Psoas muscle (tissue), 8 donors: ENCODE measurements at places on chromosomes 2 and 18. TPM values are rescaled to one million over a fixed set of nuclear protein-coding genes. Genes with fewer than 3 reads are reported as not detected.

DNA sequence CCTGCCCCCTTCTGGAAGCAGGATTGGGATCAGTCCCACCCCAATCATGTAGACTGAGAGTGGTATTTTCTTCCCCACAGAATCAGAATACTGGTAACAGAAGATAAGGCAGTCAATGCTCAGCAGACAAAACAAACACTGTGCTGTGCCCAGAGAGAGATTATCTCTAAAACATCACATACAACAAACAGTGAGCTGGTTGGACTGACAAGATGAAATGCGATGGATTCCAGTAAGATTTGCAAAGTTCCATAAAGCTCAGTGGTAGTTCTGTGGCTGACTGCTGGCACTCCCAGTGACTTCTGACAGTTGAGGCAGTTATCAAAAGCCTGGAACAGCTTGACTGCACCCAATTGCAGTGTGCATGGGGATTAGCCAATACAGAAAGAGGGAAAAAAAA is 311.5 kb upstream of the MGAT5 start:
- no peak for DNase-seq

- no peak for DNase-seq
These were observed 15.4 kb downstream of the DSG2 start for GRCh38 chr18:31513189-31513935.

ALK gene
- total RNA-seq = not detected

DNA sequence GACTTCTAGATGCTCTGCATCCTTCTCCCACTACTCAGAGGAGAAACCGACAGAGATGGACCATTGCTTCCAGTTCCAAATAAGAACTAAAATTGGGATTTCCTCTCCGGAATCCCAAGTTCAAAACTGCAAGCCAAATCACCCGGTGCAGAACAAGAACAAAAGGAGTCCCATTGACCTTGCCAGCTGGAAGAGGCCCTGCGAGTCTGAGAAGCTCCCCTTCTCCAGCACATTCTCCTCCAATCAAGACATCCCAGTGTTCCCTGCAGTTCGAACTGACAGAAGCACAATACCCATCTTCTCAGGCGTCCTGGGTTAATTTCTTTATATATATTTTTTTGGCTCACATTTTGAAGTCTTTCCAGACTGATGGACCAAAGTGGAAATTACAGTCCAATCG is 195.3 kb upstream of the MEIS1 start:
- peak; percentile 37 for DNase-seq

DNA sequence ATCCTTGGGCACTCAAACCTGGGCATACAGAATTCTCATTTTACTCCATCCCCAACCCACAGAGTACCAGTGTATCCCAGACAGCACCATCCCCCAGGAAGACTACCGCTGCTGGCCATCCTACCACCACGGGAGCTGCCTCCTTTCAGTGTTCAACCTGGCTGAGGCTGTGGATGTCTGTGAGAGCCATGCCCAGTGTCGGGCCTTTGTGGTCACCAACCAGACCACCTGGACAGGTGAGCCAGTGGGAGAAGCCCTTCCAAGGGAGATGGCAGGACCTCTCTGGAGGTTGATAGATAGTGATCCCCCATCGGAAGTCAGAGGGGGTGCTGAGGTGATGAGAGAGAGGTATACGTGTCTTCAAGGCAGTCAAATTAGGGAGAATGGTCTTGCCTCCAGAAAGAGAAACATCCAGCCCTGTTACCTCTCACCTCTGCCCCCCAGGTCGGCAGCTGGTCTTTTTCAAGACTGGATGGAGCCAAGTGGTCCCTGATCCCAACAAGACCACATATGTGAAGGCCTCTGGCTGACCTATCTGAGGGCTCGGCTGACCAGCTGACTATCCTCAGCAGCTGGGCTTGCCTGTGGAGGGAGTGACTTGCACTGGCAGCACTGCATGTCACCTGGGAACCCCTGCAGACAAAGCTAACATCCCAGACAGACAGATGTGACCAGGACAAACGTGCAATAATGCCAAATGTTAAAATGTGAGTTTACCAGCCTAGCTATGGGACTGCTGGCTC is 9.5 kb downstream of the PKDCC start:
- no peak for DNase-seq

TRIM43 gene
- total RNA-seq = not detected

GLI2 gene
- total RNA-seq = 2.4 TPM

MROH2A gene
- not detected for total RNA-seq
